PC-3 (cell line): ENCODE measurements at places on chromosomes 11 and 22.

DNA sequence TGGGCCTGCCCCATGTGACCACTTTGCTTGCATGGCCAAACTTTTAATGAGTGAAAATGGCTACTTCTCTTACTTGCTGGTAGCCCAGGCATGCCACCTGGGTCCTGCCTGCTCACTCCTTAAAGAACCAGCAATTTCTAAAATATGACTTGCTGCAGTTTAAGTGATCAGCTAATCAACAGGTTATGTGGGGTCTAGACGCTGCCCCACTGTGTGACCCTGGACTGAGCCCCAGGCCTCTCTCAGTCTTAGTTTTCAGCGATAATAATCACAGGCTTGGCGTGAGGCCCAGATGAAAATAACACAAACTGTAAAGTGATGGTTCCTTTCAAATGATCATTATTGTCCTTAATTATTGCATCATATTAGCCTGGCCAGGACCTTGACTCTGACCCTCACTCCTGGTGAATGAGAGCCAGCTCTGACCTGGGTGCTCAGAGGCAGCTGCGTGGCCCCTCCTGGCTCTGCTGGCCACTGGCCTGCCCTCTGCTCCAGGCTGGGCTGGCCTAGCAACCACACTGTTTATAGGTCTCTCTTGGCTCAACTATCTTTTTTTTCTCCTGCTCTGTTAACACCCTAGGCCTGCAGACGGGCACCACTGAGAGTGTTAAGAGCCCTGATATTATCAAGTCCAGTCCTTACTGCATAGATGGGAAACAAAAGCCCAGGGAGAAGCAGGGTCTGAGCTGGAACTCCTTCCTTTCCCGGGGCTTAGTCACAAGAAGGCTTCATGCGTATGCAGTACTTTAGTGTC, 89.7 kb downstream of the RRM1 start:
- no peak overlapping the region for H3K27ac ChIP-seq
- H3K4me1 ChIP-seq = no peaks in the 10 kb centered on the region; the same call in 1 of the 2 replicates
- no peak for DNase-seq
- H3K36me3 ChIP-seq = no peaks in the 10 kb centered on the region
- no peaks in the 10 kb centered on the region for H3K27me3 ChIP-seq

DNA sequence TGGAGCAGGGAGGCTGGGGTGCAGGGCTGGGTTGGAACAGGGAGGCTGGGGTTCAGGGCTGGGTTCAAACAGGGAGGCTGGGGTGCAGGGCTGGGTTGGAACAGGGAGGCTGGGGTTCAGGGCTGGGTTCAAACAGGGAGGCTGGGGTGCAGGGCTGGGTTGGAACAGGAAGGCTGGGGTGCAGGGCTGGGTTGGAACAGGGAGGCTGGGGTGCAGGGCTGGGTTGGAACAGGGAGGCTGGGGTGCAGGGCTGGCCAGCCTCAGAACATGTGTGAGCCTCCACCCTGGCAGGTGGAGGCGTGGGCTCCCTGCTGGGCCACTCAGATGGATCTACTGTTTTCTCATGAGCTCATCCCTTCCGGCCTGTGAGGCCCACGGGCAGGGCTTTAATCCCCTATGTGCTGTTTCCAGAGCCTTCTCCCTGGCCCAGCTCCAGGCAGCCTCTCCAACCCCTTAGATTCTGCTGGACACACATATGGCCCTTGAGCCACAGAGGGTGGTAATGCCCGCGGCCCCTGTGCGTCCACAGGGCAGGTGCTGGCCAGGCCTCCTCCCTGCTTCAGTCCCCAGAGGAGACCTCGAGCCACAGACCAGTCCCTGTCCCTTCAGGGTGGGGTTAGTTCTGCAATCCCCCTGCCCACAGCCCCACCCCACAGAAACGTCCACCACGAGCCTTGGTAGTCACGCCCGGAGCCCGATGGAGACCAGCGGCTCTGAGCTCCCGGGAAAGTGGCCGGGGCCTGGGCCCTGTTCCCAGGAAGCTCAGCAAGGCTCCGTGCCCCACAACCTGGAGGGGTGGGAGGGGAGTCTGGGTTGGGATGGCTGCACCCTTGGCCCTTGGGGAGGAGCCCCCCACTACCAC, 197.9 kb downstream of the BRD1 start:
- peaks cover 59% of the 10 kb centered on the region for H3K27me3 ChIP-seq
- H3K4me3 ChIP-seq = no peak overlapping the region
- H3K36me3 ChIP-seq = no peaks in the 10 kb centered on the region
- no peak overlapping the region for H3K27ac ChIP-seq
- no peaks in the 10 kb centered on the region for H3K4me1 ChIP-seq
- DNase-seq = no peak

GRCh38 chr22:28297504-28297903, 378.4 kb upstream of the PITPNB start:
- H3K27ac ChIP-seq = no peak overlapping the region
- no peak for DNase-seq
- H3K36me3 ChIP-seq = no peaks in the 10 kb centered on the region
- H3K4me3 ChIP-seq = no peak overlapping the region
- H3K4me1 ChIP-seq = no peaks in the 10 kb centered on the region

GRCh38 chr11:12865863-12866595, 143.1 kb upstream of the RASSF10 start:
- no peak overlapping the region for H3K4me3 ChIP-seq
- H3K27ac ChIP-seq = no peak overlapping the region
- no peak for DNase-seq
- no peaks in the 10 kb centered on the region for H3K27me3 ChIP-seq
- H3K4me1 ChIP-seq = no peaks in the 10 kb centered on the region

DNA sequence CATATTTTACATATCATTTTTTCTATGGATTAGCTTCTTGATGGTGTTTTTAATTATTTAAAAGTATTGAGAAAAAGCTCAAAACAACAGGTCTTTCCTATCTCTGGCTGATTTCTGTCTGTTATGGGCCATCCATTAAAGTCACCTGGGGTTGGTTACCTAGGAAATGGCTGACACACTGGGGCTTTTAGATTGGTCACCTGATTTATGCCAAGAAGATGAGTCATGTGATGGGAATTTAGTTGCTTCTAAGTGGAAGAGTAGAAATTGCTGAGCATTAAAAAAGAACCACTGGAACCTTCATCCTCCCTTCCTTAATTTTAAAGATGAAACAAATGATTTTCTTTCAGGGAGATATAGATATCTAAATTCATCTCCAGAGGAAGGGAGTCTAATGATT, 48.8 kb upstream of the LARGE1 start:
- peak; percentile 1 for DNase-seq
- no peaks in the 10 kb centered on the region for H3K36me3 ChIP-seq
- no peaks in the 10 kb centered on the region for H3K27me3 ChIP-seq

GRCh38 chr11:14567064-14567651, 47.0 kb upstream of the PSMA1 start:
- no peak overlapping the region for H3K4me3 ChIP-seq
- H3K36me3 ChIP-seq = no peaks in the 10 kb centered on the region
- H3K27me3 ChIP-seq = peaks cover 22% of the 10 kb centered on the region
- no peaks in the 10 kb centered on the region for H3K4me1 ChIP-seq
- no peak for DNase-seq

DNA sequence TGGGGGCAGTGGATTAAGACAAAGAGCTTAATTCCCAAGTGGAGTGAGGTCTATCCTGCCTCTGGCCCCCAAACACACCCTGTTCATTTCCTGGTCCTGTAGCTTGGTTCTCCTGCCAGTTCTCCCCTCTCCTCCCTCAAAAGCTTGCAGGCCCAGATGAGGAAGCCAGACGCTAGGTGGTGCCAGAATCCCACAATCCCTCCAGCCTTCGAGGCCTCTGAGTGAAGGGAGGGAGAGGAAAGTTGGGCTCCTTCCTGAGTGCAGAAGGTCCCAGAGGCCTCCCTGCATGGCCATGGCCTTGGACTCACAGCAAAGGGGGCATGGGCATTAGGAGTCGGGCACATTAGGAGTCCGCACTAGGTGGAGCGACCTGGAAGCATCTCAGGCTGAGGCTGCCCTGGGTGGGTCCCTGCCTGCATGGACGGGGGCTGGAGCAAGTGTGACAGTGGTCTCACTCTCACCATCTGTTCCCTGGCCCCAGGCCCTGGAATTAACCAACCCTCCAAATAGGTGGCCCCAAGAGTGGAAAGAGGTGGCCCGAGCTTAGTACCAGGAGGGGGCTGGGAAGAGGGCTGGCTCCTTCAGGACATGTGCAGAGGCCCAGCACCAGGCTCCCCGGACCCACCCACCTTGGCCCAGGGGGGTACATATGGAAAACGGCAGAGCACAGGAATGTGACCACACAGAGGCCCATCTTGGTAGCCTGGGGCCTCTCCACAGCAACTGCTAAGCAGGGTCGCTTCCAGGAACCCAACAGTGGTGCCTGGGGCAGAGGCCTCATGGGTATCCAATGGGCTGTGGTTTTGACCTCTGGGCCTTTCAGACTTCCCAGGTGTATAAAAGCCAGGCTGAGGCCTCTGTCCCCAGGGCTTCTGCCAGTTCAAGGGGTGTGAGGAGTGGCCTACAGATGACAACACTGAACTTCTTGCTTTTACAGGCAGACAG, 5.2 kb downstream of the FXYD2 start:
- peak; percentile 86 for DNase-seq
- H3K27ac ChIP-seq = no peak overlapping the region
- H3K27me3 ChIP-seq = peaks cover 30% of the 10 kb centered on the region

GRCh38 chr11:18063862-18064434, 17.9 kb upstream of the TPH1 start:
- no peak for DNase-seq
- no peak overlapping the region for H3K27ac ChIP-seq
- no peak overlapping the region for H3K4me3 ChIP-seq
- no peaks in the 10 kb centered on the region for H3K36me3 ChIP-seq
- no peaks in the 10 kb centered on the region for H3K4me1 ChIP-seq

- no peaks in the 10 kb centered on the region for H3K36me3 ChIP-seq
- H3K27me3 ChIP-seq = 0 out of 2 replicates have a peak, but pooled peaks cover 3% of the 10 kb centered on the region
- H3K4me1 ChIP-seq = no peaks in the 10 kb centered on the region
- H3K4me3 ChIP-seq = no peak overlapping the region
These were observed 61.0 kb downstream of the ISX start for GRCh38 chr22:35126993-35127392.

- no peak overlapping the region for H3K4me3 ChIP-seq
- no peaks in the 10 kb centered on the region for H3K4me1 ChIP-seq
- H3K36me3 ChIP-seq = no peaks in the 10 kb centered on the region
These were observed 142.0 kb downstream of the SLC17A6 start for GRCh38 chr11:22479971-22480720.

DNA sequence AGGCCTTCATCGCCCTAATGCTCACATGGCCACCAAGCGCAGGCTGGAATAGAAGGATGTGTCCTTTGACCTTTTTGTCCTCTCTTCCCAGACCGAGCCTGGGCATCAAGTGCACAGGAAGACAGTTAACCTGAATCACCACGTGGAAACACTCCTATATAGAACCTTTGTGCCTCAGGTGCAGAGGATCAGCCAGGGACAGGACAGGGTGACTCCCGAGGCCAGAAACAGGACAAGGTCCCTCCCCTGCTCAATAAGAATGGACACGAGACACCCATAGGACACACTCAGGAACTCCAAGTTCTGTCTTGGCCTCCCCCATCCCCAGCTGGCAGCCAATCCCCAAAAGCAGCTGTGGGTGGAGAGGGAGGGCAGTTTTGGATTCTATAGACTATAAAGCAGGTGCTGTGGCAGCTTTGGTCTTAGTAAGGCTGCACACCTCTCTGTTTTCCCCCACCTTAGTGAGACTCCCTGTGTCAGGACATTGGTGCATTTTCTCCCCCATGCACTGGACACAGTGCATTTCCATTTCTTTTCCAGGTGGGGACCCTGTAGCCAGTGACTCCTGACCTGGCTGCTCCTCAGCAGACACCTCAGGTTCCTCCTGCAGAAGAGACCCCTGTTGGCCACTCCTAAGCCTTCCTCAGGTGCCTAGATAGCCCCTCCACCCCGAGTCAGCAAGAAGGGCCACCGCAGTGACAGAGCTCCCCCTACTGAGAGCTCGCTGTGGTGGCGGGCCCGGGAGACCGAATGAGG, 43.6 kb upstream of the POU2AF1 start:
- H3K36me3 ChIP-seq = no peaks in the 10 kb centered on the region
- no peak overlapping the region for H3K4me3 ChIP-seq

- no peaks in the 10 kb centered on the region for H3K36me3 ChIP-seq
- peak overlapping the region; percentile 20; the same call in 1 of the 2 replicates for H3K27ac ChIP-seq
- H3K27me3 ChIP-seq = no peaks in the 10 kb centered on the region
- no peak overlapping the region for H3K4me3 ChIP-seq
- H3K4me1 ChIP-seq = peaks cover 14% of the 10 kb centered on the region
- DNase-seq = peak; percentile 76
These were observed 330.4 kb downstream of the BRD1 start for GRCh38 chr22:49497266-49497665.

GRCh38 chr11:131561501-131561900, 191.1 kb downstream of the NTM start:
- H3K27me3 ChIP-seq = peaks cover 87% of the 10 kb centered on the region
- DNase-seq = no peak
- H3K4me1 ChIP-seq = no peaks in the 10 kb centered on the region
- H3K27ac ChIP-seq = no peak overlapping the region

- peak overlapping the region; percentile 58 for H3K27ac ChIP-seq
- no peaks in the 10 kb centered on the region for H3K27me3 ChIP-seq
- peaks cover 14% of the 10 kb centered on the region for H3K4me1 ChIP-seq
These were observed 104.7 kb upstream of the CARD18 start for GRCh38 chr11:105244160-105244825.

- H3K4me3 ChIP-seq = no peak overlapping the region
- H3K4me1 ChIP-seq = peaks cover 22% of the 10 kb centered on the region
- no peaks in the 10 kb centered on the region for H3K36me3 ChIP-seq
- DNase-seq = peak; percentile 94
These were observed 19.7 kb downstream of the SLC37A2 start for GRCh38 chr11:125082611-125083311.

GRCh38 chr11:134063124-134063495, 5.8 kb upstream of the JAM3 start:
- H3K27me3 ChIP-seq = peaks cover 79% of the 10 kb centered on the region
- no peaks in the 10 kb centered on the region for H3K4me1 ChIP-seq
- no peak for DNase-seq
- no peak overlapping the region for H3K27ac ChIP-seq
- no peak overlapping the region for H3K4me3 ChIP-seq
- no peaks in the 10 kb centered on the region for H3K36me3 ChIP-seq
